ENCODE measurements at places on chromosomes 7 and 10. TPM values are rescaled to one million over a fixed set of nuclear protein-coding genes. Genes with fewer than 3 reads are reported as not detected.

Gene RASSF4
- 21.2 TPM for total RNA-seq

Gene FAM24B
- not detected for total RNA-seq

Gene AKR1E2
- total RNA-seq: 10.0 TPM

Gene XPNPEP1
- 40.0 TPM for total RNA-seq

Gene A1CF
- 29.9 TPM for total RNA-seq

Gene DYDC2
- total RNA-seq: 1.4 TPM

Gene GCK
- total RNA-seq: 4.9 TPM

Gene WBP1L
- 30.7 TPM for total RNA-seq

Gene AVL9
- 50.7 TPM for total RNA-seq

Gene DNMBP
- total RNA-seq: 43.8 TPM

- DNase-seq: no peak
- H3K4me1 ChIP-seq: no peaks in the 10 kb centered on the region
- peaks cover 16% of the 10 kb centered on the region for H3K27me3 ChIP-seq
- no peaks in the 10 kb centered on the region for H3K36me3 ChIP-seq
- no peak overlapping the region for H3K4me3 ChIP-seq
Observed at GRCh38 chr10:71419750-71420149, 23.0 kb downstream of the CDH23 start.

GRCh38 chr10:97016728-97017473 is 168.9 kb downstream of the SLIT1 start:
- no peaks in the 10 kb centered on the region for H3K36me3 ChIP-seq
- H3K4me3 ChIP-seq: no peak overlapping the region
- DNase-seq: no peak

- H3K4me1 ChIP-seq: peaks cover 5% of the 10 kb centered on the region
- no peaks in the 10 kb centered on the region for H3K27me3 ChIP-seq
- no peak overlapping the region for H3K27ac ChIP-seq
Observed at GRCh38 chr10:23040002-23040401, 55.4 kb upstream of the MSRB2 start.

DNA sequence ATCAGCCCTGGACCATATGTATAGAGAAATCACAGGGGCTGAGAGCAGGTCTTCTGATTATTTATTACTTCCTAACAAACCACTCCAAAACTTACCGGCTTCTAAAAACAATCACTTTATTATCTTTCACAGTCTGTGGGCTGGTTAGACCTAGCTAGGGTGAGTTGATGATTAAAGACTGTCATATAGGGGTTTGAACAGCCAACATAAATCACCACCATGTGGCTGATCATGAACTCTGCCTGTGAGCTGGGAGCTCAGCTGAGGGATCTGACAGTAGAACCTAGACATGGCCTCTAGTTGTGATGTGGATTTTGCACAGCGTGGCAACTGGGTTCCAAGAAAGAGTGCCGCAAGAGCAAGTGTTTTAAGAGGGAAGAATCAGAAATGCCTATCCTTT is 305.4 kb downstream of the CSTF2T start:
- no peaks in the 10 kb centered on the region for H3K36me3 ChIP-seq
- H3K4me1 ChIP-seq: no peaks in the 10 kb centered on the region
- no peak overlapping the region for H3K4me3 ChIP-seq
- H3K27me3 ChIP-seq: no peaks in the 10 kb centered on the region
- DNase-seq: no peak

- DNase-seq: peak; percentile 12
- H3K4me1 ChIP-seq: no peaks in the 10 kb centered on the region
- H3K36me3 ChIP-seq: no peaks in the 10 kb centered on the region
- H3K27ac ChIP-seq: no peak overlapping the region
- no peak overlapping the region for H3K4me3 ChIP-seq
Observed at GRCh38 chr7:93249491-93250148, 17.5 kb downstream of the VPS50 start.

DNA sequence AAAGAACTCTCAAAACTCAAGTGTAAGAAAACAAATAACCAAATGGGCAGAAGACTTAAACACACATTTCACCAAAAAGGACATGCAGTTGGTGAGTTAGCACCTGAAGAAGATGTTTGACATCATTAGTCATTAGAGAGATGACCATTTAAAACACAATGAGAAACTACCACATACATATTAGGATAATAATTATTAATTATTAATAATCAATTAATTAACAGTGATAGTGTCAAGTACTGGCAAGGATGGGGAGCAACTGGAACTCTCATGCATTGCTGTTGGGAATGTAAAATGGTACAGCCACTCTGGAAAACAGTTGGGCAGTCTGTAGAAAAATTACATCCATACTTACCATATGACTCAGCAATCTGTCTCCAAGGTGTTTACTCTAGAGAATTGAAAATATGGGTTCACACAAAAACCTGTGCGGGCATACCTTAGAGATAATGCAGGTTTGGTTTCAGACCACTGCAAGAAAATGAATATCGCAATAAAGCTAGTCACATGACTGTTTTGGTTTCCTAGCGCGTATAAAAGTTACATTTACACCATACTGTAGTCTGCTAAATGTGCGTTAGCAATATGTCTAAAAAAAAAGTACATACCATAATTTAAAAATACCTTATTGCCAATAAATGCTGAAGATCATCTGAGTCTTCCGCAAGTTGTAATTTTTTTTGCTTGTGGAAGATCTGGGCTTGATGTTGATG is 30.3 kb downstream of the ARID5B start:
- H3K36me3 ChIP-seq: peaks cover 23% of the 10 kb centered on the region
- no peak overlapping the region for H3K27ac ChIP-seq
- peaks cover 10% of the 10 kb centered on the region for H3K4me1 ChIP-seq
- no peaks in the 10 kb centered on the region for H3K27me3 ChIP-seq
- H3K4me3 ChIP-seq: no peak overlapping the region

DNA sequence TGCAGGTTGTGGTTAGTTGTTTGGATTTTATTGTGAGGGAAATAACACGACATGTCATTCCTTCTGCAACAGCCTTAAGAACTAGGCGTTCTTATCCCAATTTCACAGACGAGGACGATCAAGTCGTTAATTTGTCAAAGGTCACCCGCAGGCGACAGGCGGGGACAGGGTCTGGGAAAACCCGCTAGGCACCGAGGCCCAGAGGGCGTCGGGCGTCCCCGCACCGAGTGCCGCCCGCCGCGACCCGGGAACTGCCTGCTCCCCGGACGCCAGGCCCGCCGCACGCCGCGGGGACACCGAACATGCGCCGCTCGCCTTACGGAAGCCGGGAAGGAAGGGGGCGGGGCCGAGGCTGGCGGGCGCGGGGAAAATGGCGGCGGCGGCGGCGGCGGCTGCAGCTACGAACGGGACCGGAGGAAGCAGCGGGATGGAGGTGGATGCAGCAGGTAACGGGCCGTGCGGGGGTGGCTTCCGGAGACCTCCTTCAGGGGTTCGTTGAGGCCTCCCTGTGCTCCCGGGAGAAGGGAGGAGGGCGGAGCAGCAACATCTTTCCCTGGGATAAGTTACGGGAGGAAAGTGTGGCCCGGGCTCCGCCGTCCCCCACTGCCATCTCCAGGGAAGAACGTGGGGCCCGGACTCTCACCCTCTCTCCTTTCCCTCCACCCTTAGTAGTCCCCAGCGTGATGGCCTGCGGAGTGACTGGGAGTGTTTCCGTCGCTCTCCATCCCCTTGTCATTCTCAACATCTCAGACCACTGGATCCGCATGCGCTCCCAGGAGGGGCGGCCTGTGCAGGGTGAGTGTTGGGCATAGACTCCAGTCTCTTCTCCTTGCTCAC is at the start of gene COPS6:
TSS of gene COPS6 (plus strand) at position 349 of the 837 bp plus-strand sequence. CDS start at position 371, 22 bp downstream.
- H3K4me1 ChIP-seq: peaks cover 9% of the 10 kb centered on the region
- H3K27ac ChIP-seq: peak within 1 kb of the TSS; percentile 97
- DNase-seq: peak; percentile 69

GRCh38 chr10:56782503-56782902 is 421.4 kb upstream of the ZWINT start:
- H3K27me3 ChIP-seq: no peaks in the 10 kb centered on the region
- DNase-seq: no peak
- H3K4me1 ChIP-seq: peaks cover 9% of the 10 kb centered on the region
- no peaks in the 10 kb centered on the region for H3K36me3 ChIP-seq

DNA sequence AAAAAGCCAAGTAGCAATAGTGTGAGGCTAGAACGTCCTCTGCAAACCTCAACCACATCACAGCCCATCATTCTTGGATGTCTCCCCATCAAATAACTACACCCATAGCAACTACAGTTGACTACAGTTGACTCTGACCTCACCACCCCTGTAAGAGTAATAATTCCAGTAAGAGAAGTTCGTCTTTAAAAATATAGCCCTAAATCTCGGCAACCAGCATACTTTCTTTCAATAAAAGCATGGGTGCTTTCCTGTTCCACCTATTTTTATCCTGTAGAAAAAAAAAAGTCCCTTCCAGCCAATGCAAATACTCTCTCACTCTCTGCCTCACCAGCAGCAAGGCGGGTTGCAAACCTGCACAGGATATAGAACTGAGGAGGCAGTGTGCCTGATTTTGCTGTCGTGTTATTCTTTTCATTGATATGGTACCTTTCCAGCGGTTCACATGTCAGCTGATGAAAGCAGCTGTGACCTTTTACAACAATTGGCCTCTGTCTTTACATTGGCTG is 187.5 kb upstream of the NFE2L3 start:
- H3K27me3 ChIP-seq: peaks cover 3% of the 10 kb centered on the region
- H3K27ac ChIP-seq: no peak overlapping the region
- DNase-seq: no peak
- no peak overlapping the region for H3K4me3 ChIP-seq

DNA sequence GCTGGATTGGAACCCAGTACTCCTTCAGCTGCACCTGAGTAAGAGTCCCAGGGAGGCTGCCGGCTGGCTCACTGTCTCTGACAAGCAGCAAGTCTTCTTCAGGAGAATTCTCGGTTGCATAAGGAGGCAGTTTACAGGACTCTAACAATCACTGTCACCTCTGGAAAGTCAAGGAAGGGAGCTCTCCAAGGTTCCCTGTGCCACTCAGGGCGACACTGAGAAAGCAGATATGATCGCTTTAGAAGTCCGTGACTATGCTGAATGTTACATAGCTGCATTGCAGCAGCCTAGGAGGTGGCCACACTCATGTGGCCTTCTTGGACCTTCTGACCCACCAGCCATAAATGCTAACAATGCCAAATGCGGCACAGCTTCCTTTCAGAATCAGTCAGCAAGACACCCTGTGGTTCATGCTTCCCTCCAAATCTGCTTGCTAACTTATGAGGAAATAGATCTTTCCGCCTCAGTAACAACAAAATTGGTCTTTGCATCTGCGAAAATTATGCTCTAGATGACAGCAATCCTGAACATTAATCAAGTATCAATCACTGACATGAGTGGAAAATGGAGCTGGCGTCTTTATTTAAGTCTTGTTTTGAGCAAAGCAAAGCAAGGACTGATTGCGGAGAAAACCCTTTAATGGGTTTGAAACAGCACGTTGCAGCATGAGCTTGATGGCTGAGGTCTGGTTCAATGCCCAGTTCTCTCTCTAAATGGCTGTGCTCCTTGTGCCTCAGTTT is 132.9 kb downstream of the ATXN7L1 start:
- no peaks in the 10 kb centered on the region for H3K27me3 ChIP-seq
- H3K4me3 ChIP-seq: no peak overlapping the region

- H3K4me3 ChIP-seq: no peak overlapping the region
- H3K27ac ChIP-seq: no peak overlapping the region
- H3K27me3 ChIP-seq: peaks cover 8% of the 10 kb centered on the region
- H3K4me1 ChIP-seq: peaks cover 19% of the 10 kb centered on the region
- H3K36me3 ChIP-seq: no peaks in the 10 kb centered on the region
Observed at GRCh38 chr10:15472431-15473395, 101.6 kb upstream of the FAM171A1 start.

GRCh38 chr10:14782691-14783363 is 8.1 kb upstream of the FAM107B start:
- no peak for DNase-seq
- H3K27ac ChIP-seq: no peak overlapping the region
- peaks cover 11% of the 10 kb centered on the region for H3K4me1 ChIP-seq
- H3K27me3 ChIP-seq: no peaks in the 10 kb centered on the region

- no peak overlapping the region for H3K27ac ChIP-seq
- no peak for DNase-seq
- no peak overlapping the region for H3K4me3 ChIP-seq
- no peaks in the 10 kb centered on the region for H3K27me3 ChIP-seq
- no peaks in the 10 kb centered on the region for H3K36me3 ChIP-seq
Observed at GRCh38 chr7:1511444-1512422, 7.5 kb upstream of the INTS1 start.

DNA sequence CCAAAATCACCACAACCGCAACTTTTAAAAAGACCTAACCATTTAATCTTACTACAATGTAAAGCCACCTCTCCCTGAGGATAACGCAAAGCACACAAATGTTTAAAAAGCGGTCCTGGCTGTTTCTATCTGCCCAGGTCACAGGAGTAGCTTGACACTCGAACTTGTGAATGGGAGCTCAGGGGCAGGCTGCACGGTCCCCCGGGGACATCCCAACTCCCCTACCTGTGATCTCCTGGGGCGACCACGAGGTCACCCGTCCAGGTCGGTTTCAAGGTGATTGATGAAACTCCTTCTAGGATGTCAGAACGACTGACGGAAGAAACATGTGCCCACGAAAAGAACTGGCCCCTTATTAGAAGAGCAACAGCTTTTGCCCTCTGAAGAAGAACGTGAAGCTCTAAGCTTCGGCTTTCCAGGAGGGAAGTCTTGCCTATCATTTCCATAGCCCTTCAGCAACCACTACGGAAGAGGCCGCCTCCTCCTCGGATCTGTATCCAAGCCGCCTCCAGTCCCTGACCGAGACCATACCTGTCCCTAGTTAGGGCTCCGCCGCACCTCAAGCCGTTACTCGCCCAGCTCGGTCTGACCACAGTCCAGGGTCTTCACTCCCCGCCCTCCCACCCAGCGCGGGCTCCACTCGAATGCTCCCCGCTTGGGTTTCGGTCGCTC is 459 bp downstream of the CYCS start:
- H3K4me1 ChIP-seq: peaks cover 17% of the 10 kb centered on the region
- no peaks in the 10 kb centered on the region for H3K27me3 ChIP-seq
- no peak for DNase-seq

GRCh38 chr10:5499493-5500140 is at the start of gene CALML5:
CALML5 (minus strand) TSS chr10:5499570; CDS start chr10:5499438, 132 bp downstream.
- H3K27me3 ChIP-seq: peaks cover 10% of the 10 kb centered on the region
- H3K36me3 ChIP-seq: no peaks in the 10 kb centered on the region
- peaks cover 32% of the 10 kb centered on the region for H3K4me1 ChIP-seq
- H3K4me3 ChIP-seq: no peak within 1 kb of the TSS
- DNase-seq: no peak

DNA sequence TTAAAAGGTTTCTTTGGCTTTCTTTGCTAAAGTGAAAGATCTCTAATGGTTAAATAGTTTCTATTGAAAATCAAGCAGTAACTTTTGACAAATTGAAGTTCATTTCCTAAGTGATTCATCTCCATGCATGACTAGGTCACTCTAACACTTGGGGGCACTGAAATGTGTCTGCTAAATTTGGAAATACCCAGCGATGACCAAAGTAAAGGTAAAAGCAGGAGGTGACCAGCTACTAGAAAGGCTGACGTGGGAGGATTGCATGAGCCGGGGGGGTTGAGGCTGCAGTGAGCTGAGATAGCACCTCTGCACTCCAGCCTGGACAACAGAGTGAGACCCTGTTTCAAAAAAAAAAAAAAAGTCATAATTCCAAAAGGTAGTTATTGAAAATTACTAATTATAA is 111.8 kb upstream of the GPR141 start:
- no peak overlapping the region for H3K27ac ChIP-seq
- H3K4me1 ChIP-seq: no peaks in the 10 kb centered on the region
- DNase-seq: no peak
- no peaks in the 10 kb centered on the region for H3K27me3 ChIP-seq
- no peaks in the 10 kb centered on the region for H3K36me3 ChIP-seq
